M059J (cell line): ENCODE measurements at places on chromosomes 1 and 21.
A peak's percentile ranks its signal among the peaks of the same experiment; 100 is the strongest.

DNA sequence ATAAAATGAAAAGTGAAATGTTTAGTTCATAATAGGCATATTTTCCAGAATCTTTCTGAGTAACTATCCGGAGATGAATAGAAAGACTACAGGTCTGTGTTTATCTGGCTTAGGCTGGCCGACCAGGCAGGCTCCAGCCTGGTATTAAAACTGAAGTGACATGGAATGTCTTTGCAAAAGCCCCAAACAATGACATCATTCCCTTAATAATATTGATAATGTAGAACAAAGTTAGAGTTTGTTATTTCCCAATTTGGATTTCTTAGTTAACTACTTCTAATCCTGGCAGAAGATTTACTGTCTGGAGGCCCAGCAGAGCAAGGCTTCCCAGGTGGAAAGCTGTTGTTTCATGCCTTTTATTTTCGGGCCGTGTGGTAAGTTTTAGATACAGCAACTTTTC is 207.7 kb downstream of the GREM2 start:
- no peak for DNase-seq

GRCh38 chr1:248808876-248809275 is 16.8 kb downstream of the SH3BP5L start:
- DNase-seq = no peak

DNA sequence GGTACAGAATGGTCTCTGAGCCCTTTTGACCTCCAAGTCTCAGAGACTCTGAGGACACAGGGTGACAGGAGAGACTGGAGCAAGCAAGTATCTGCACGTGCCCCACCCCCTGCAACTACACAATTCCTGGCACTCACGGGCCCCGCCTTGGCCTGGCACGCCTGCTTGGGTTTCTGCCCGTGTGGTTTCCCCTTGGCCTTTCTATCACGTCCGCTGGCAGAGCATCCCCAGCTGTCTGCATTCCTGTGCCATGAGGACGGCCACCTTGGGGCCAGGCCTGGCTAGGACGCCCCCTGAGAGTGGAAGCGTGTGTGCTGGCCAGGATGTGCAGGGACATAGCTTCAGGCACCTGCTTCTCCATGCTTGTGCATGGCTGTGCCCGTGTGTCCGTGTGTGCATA is 14.3 kb upstream of the EDN2 start:
- peak; percentile 92 for DNase-seq

GRCh38 chr1:245059806-245060424 is 94.9 kb upstream of the KIF26B start:
- no peak for DNase-seq

- peak; percentile 55 for DNase-seq
These were observed 238.0 kb upstream of the TMEM51 start for GRCh38 chr1:14915356-14916054.

DNA sequence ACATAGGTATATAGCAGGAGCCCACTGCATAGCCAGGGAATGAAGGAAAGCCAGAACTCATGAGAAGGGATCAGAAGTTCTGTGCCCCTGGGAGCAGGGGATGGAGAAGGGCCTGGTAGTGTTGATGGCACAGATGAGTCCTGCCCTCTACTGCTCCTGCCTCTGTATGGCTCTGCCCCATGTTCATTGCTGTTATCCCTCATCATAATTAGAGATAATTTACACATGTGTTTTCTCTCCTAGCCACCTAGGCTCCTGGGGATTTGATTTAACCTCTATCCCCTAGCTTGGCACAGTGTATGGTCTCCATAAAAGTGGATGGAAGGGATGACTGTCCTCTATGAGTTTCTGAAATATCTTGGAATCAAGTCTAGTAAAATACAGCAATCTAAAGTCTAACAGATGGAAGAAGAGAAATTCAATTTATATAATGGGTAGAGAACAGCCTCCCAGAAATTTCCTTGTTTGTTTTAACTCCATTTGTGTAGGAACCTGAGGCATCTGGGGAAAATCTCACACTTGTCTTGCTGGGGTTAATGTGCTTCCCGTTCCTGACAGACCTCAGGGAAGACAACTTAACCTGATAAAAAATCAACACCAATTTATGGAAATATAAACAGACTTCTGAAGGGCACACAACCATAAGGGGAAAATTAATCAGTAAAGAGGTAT is 393.8 kb downstream of the HHAT start:
- DNase-seq = no peak

GRCh38 chr1:76012341-76013205 is 62.0 kb upstream of the ST6GALNAC3 start:
- DNase-seq = no peak

DNA sequence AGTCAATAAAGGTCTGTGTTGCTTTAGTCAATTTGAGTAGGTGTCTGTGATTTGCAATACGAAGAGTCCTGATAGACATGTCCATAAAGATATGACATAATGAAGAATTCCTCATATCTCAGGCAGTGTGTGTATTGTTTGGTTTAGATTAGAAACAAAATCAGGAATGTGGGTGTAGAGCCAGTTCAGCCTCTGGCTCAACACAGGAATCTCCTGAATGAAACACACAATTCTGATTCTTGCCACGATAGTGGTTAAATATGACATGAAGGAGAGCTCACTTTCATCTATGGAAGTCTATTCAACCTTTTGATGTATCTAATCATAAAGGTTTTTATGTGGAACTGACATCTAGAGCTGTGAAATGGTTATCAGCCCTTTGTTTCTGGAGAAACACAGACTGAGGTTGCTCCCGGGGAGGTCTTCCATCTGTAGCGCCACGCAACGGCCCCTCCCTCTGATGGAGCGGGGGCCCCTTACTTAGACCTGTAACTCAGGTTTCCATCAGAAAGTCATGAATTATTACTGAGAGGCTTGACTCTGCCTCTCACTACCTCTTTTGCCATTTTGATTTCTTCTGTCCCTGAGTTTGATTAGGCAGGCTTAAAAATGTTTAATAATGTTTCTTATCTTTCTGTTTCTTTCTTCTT is 19.5 kb downstream of the TSPAN2 start:
- DNase-seq = peak; percentile 57

DNA sequence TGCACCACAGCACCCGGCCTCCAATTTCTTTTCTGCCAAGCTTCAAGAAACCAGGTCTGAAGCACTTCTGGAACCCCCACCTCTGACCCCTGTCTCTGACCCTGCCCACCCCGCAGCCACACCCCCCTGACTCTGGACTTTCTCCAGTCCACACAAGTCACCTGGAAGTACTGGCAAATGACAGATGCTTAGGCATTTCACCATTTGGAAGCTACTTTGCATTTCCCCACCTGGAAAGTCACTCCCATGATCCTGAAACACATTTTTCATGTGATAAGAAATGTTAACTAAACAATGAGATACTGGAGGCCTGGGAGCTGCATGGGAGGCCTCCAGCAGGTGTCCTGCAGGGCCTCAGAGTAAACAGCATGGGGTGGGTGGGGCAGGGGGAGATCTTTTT is 45.7 kb downstream of the NTPCR start:
- DNase-seq = no peak

GRCh38 chr1:58592522-58593134 is 15.6 kb upstream of the TACSTD2 start:
- DNase-seq = peak; percentile 98

DNA sequence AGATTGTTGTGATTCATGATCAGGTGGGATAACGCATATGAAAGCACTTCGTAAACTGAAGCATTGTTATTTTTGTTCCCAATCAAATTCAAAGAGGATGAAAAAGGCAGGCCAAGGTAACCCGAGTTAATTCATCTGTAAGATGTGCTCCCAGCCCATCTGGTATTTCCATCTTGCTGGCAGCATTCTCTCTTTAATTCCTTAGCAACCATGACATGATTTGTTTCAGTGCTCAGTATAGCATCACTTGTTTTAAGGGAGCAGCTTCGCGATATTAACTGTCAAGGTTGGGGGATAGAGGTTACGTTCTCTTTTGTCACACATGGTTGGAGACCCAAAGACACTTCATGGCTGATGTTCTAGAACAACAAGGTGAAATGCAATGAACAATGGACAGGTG is 6.4 kb downstream of the TSPAN2 start:
- DNase-seq = no peak

DNA sequence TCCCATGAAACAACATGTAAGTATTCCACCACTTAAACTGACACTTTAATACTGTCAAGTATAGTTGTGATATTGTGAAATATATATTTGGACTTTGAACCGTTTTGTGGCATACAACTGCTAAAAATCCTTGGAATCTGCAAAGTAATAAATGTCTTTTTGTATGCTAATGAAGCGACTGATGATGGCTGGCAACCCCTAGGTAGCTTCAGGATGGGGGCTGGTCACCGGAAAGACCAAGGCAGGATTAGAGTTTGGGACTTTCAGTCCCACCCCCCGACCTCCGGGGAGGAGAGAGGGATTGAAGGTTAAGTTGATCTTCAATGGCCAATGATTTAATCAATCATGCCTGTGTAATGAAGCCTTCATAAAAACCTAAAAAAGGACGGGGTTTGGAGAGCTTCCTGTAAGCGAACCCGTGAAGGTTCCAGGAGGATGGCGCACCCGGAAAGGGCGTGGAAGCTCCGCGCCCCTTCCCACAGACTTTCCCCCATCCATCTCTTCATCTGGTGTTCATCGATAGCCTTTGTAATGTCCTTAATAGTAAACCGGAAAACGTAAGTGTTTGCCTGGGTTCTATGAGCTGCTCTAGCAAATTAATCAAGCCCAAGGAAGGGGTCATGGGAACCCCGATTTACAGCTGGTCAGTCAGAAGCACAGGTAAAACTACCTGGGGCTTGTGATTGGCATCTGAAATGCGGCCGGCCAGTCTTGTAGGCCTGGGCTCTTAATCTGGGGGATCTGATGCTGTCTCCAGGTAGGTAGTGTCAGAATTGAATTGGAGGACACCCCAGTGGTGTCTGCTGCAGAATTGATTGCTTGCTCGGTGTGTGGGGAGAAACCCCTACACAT is 1.8 kb upstream of the ZNF281 start:
- DNase-seq = no peak

DNA sequence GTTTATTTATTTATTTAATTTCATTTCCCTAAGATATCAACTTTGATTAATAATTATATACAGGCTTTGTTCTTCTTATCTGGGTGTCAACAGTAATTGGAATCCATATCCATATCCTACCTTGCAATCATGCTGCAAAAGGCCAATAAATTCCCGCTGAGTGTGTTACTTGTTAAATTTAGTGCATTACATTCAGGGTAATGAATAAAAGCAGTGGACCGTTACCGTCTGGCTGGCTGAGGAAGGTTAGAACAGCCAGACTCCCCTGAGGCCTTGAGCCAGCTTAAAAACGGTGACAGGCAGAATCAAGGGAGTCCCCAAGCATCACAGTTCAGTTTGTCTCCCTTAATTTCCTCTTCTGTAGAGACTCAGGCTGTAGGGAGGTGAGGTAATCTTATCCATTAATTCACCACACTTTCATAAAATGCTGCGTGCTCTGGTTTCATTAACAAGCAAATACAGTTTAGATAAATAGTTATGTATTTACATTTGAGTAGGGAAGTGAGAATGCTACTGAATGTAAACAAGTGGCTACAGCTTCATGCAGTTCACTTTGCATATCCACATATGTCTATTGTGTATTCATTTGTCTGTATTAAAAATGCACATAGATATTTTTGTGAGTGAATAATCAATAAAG is 888.2 kb upstream of the CXADR start:
- DNase-seq = no peak

GRCh38 chr1:8790987-8791386 is 26.5 kb downstream of the RERE start:
- DNase-seq = no peak

- DNase-seq = no peak
These were observed 71.4 kb downstream of the KIF26B start for GRCh38 chr1:245226203-245226499.

DNA sequence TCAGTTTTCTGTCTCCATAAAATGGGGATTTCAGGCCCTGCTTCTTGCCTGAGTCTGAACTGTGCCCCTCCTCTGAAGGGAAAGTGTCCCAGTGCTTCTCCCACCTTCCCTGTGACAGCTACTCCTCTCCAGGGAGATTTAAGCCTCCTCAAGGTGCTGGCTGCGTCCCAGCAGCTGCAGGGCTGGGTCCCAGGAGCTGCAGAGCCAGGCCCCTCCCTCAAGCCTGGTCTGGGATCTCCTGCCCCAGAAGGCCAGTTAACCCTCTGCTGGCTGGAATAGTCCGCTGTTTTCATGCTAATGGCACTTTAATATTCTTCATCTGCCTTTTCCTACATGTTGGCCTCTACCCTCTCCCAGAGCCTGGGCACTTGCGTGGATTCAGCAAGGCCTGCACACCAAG is 99.0 kb downstream of the PLXNA2 start:
- DNase-seq = no peak

DNA sequence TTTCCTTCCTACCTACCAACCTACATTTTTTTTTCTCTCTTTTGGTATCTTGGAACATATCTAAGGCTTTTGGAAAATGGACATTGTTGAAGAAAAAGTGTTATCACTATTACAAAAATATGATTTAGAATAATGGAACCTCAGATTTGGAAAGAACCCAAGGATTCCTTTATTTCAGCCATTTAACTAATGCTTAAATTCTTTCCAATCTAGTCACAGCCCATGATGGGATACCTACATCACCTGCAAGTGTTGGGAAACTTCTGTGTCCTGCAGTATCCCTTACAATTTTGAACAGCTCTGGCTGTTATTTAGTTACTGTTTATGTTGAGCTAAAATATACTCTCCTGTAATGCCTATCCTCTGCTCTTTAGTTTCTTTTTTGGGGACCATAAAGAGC is 22.3 kb upstream of the APOBEC4 start:
- DNase-seq = peak; percentile 11

DNA sequence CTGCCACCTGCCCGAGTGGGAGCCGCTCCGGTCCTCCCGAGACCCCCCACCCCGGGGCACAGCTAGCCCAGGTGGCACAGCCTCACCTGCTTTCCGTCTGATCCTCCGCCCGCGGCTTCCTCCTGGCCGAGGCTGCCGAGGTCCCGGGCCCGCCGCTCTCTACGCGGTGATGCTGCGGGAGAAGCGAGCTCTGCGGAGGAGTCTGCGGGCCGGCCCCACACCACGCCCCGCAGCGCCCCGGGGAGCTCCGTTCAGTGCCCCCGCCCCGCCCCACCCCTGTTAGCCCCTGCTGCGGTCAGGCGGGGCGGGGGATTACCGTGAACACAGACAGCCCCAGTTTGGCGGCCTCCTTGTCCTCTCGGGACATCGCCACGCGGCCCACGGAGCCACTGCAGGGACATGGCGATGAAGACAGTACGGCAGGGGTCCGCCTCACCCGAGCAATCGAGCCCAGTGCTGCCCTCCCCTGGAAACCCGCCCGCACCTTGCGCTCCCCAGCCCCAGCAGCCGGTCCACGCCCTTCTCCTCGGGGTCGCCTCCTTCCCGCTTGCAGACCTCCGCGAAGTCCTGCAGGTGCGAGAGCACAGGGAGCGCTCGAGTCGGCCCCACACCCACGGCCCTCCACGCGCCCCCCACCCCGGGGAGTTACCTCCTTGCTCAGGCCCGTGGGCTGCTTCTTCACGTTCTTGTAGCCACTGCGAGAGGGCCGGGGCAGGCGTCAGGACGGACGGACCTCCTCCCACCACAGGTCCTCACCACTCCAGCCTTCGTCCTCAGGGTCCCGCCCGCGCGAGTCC is 933 bp downstream of the C1orf35 start:
- DNase-seq = peak; percentile 47

GRCh38 chr1:202286622-202287097 is 55.1 kb downstream of the UBE2T start:
- peak; percentile 89 for DNase-seq

- DNase-seq = peak; percentile 88
These were observed 236.5 kb upstream of the JUN start for GRCh38 chr1:59020151-59020997.

- no peak for DNase-seq
These were observed 16.4 kb upstream of the IL22RA1 start for GRCh38 chr1:24159366-24159765.

GRCh38 chr1:223515421-223515820 is 122.2 kb downstream of the CCDC185 start:
- no peak for DNase-seq

GRCh38 chr1:55632906-55633305 is 417.7 kb upstream of the USP24 start:
- DNase-seq = peak; percentile 47
